NCI-H1417 (cell line): ENCODE measurements at places on chromosomes 6 and 20.

DNA sequence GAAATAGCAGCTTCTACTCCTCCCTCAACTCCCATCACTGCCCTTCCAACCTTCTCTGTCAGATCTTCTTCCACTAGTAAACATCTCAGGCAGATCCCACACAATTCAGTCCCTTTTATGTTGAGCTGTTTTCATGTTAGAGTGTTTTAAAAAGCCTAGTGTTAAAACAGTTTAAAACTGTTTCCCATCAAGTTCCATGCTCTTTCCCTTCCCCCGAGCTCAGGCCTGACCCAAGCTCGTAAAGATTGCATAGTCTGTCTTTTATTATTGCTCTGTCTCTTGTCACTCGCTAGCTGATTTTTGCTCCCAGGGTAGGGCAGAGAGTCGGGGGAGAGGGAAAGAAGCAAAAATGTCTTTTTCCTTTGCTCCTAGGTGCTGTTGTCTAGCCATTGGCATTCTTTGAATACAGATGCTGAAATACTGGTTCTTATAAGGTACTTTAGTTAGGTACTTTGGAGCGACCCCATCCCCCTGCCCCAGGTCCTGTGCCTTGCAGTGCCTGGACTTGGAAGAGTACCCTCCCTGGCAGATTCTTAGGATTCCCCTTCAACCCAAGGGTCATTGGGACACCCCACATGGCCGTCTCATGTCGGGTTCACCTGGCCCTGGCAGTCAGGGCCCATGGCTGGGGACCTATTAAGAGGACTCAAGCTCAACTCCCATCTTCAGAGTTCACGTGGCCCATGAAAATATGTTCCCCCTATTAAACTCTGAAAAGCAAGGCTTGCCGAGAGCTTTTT, 101.2 kb upstream of the ARMC2 start:
- DNase-seq: no peak

- no peak for DNase-seq
Measured at GRCh38 chr20:25063546-25063945, 5.6 kb upstream of the ACSS1 start.

DNA sequence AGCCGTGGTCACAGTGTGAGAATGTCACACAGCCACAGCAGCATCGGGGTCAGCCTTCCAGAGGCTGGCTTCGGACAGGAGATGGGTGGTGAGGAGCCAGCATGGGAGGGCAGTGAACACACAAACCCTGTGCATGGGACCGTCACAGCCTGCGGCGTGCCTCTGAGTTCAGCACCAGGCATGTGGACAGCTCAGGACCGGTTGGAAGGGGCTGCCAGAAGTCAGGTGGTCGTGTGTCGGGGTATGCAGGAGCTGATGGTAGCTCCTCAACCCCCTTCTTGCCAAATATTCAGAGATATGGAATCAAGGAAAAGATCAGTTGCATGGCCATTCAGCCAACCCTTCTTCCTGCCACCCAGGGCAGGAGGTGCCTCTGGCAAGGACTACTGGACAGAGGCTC, 28.2 kb downstream of the MYT1 start:
- DNase-seq: no peak

- no peak for DNase-seq
Measured at GRCh38 chr20:16106191-16106849, 466.9 kb downstream of the KIF16B start.

DNA sequence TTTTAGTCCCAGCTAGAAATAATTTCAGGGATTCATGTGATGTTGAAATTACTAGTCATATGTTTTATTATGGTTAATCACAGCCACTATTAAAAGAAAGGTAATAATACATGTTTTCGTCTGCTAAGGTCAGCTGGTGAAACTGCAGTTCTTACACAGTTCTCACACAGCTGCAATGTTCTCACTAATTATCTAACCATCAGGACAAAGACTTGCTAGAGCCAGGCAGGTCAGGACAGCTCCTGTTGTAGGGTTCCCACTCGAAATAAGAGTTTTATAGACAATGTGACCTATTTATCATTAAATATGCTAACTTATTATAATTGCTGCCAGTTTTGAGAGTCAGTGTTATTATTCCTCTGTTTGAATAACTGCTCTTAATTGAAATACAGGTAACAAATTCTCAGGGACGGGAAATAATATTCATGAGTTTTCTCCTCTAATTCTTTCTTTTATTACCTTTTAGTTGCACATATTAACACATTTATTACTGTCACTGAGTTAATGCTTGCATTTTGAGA, 97.9 kb downstream of the GJA1 start:
- no peak for DNase-seq

DNA sequence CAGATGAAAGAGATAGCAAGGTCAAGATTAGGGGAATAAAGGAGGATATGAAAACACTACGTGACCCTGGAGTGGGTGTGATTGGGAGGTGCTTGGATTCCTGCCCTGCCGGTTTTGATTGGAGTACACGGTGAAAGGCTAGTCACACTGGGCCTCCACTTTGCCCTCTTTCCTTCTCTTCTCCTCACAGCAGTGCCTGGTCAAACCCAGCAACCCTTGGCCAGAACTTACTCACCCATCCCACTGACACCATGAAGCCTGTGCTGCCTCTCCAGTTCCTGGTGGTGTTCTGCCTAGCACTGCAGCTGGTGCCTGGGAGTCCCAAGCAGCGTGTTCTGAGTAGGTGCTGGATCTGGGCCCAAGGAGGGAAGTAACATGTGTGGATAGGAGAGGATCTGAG, at the start of gene WFDC13:
TSS of gene WFDC13 (plus strand) at position 166 of the 400 bp plus-strand sequence. CDS start at position 252, 86 bp downstream.
- no peak for DNase-seq

GRCh38 chr6:90434094-90434493, 137.5 kb upstream of the BACH2 start:
- DNase-seq: peak; percentile 5

DNA sequence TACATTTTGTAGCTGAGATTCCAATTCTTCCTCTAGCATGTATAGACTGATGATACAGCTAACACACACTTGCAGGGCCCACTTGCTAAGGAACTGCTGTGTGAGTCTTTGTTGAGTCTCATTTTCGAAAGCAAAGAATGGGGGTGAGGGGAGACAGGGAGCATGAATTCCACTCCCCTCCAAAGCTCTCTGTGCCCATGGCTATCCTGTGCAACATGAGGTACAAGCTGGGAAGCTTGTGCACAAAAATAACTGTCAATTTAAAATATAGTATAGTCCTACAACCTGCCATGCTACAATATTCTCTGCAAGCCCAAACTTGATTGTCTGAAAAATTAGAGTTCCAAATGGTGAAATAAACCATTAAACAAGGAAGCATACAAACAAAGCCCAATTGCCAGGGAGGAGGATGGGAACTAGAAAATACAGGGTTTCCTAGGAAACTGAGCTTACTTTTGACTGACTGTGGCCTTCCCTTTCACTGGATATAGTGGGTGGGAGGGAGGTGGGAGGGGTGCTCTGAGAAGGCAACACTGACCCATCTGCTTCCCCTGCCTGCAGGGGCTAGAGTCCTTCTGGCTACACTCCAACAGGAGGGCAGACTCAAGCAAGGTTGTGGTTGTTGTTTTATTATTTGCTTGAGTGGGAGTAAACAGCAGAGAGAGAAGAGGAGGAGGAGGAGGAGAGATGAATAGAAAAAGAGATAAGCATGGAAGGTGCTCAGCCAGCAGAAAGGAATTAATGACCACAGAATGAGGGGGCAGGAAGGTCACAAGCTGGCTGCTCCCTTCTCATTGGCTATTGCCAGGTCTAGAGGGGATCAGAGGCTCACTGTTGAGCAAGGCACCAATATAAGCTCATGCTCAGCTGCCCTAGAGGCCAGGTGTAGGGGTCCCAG, 84.6 kb downstream of the FYN start:
- no peak for DNase-seq

- no peak for DNase-seq
Measured at GRCh38 chr6:150883521-150883920, 18.0 kb downstream of the MTHFD1L start.

GRCh38 chr6:115551527-115551926, 509.2 kb downstream of the FRK start:
- DNase-seq: peak; percentile 51

DNA sequence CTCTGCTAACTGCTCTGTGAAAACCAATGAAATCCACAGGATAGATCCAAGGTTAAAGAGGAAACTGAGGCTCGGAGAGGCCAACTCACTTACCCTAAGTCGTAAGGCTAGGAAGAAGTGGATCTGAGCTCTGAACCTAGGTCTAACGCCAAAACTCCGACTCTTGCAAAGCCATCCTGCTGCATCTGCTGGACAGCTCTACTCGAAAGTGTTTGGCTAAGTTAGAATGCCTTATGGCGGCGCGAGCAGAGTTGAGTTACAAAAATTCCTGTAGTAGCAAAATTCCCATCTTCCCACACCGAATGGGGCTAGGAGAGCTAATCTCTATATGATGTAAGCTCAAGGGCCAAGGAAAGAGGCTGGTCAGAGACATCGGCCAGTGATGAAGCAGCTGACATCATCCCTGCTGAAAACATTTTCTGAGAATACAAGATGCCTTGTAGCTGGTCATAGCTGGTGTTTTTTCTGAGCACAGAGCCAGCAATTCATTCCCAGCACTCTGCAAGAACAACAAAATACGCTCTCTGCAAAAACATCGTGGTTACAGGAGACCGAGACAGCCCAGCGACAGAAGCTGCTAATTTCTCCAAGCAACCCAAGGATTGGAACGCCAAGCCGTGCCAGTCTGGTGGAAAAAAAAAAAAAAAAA, 1.8 kb downstream of the SPATA2 start:
- DNase-seq: no peak

GRCh38 chr6:149909701-149910470, 12.0 kb upstream of the RAET1E start:
- no peak for DNase-seq

- DNase-seq: peak; percentile 53
Measured at GRCh38 chr6:166563805-166564204, 22.7 kb downstream of the RAMACL start.

DNA sequence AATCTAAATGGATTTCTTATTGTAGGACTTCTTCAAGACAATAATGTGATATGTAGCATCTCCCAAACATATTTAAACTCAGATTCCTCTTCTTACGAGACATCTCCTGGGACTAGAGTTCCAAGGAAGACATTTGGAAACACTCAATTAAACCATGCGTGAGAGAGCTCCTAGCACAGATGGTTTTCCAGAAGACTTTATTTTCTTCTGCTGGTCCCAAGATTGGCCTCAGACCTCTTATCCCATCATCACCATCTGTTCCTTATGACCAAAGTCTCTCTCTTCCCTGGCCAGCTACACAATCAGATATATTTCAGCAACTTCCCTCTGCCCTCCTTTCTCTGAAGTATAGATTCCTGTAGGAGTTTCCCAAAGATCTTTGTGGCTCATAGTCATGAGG, 93.2 kb upstream of the JARID2 start:
- no peak for DNase-seq
